ENCODE measurements at places on chromosomes 11 and 22. TPM values are rescaled to one million over a fixed set of nuclear protein-coding genes. Genes with fewer than 3 reads are reported as not detected.

PYGM gene
- 8.3 TPM for total RNA-seq

LDHAL6A gene
- 0.46 TPM for total RNA-seq

GP1BB gene
- total RNA-seq: 0.58 TPM

MUC15 gene
- not detected for total RNA-seq

C2CD3 gene
- total RNA-seq: 47.7 TPM

KIF18A gene
- 0.76 TPM for total RNA-seq

DPP3 gene
- 29.6 TPM for total RNA-seq

DNA sequence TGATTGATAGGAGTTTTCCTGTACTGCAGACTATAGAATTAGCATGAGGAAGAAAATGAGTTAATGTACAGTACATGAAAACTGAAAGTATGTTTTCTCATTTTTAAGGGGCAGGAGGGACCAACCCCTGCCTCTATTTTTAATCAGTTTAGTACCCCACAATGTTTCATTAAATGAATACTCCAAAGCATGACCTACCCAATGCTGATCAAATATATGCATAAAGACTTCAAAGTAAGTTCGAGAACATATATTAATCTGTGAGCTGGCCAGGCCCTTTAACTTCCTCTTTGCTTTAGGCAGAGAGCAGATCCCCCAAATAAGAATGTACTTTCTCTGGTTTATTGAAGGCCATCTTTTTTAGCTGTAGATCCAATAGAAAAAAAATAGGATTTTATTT is 161.0 kb downstream of the FCHSD2 start:
- no peak for DNase-seq

- no peak for DNase-seq
Measured at GRCh38 chr22:29697853-29698598, 21.8 kb upstream of the CABP7 start.

DNA sequence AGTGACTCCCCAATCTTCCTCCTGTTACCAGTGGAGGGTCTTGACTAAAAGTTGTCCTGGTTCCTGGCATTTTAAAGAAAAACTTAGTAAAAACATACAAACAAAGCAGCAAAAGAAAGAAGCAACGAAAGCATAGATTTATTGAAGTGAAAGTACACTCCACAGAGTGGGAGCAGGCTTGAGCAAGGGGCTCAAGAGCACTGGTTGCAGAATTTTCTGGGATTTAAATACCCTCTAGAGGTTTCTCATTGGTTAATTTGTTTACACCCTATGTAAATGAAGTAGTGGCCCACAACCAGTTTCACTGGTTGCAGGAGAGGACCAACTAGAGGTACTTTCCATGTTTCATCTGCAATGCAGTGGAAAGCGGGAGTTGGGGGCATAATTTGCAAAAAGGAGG is 10.7 kb downstream of the FAM111B start:
- DNase-seq: no peak

GRCh38 chr11:872799-873198 is 30.1 kb downstream of the TSPAN4 start:
- DNase-seq: no peak

DNA sequence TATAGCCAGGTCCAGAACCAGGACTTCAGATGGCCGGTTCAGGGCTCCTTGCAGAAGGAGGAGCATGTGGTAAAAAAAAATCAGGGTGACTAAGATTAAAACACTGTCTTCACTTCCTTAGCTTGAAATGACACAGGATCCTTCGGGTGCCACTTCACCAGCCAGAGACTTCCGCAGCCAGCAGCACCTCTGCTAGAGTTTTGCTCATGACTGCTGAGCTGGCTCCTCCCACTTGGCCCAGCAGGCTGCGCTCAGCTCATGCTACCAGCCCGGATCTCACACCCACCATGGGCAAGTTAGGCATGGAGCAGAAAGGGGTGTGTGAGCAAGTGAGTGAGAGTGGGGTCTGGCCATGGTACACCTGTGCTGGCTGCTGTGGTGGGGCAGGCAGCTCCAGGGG is 6.6 kb upstream of the MS4A18 start:
- DNase-seq: peak; percentile 1

DNA sequence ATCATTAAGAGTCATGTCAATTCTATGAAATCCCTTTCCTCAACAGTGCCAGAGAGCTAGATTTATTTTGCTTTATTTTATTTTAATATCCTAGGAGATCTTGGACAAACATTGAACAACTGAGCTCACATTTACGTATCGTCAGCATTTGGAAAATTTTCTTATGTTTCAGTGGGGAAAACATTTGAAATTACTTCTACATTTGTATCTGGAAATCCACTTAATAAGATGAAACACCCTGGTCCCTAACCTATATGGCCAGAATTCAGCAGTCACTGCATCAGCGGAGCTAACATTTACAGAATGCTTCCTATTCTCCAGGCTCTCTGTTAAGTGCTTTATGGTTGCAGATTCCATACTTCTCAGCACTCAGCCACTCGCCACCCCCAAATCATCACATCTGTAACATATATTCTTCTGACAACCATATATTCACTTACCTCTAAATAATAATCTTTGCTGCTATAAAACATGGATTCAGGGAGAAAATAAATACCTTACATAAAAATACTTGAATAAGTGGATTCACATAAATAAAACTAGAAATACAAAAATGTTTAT is 773.9 kb downstream of the JRKL start:
- no peak for DNase-seq
